Activated T-helper 1 cell treated with anti-CD3 and anti-CD28 coated beads, Interleukin-12 subunit alpha, Interleukin-12 subunit beta, Interleukin-2, Interleukin-4 antibody, amounts not matched to agents 30 ng/mL and 10 ng/mL and 1 ng/mL, durations not matched to agents 14 hours and 24 hours and 36 hours (primary cell): ENCODE measurements at places on chromosomes 12 and 14. TPM values are rescaled to one million over a fixed set of nuclear protein-coding genes. Genes with fewer than 3 reads are reported as not detected.

DNA sequence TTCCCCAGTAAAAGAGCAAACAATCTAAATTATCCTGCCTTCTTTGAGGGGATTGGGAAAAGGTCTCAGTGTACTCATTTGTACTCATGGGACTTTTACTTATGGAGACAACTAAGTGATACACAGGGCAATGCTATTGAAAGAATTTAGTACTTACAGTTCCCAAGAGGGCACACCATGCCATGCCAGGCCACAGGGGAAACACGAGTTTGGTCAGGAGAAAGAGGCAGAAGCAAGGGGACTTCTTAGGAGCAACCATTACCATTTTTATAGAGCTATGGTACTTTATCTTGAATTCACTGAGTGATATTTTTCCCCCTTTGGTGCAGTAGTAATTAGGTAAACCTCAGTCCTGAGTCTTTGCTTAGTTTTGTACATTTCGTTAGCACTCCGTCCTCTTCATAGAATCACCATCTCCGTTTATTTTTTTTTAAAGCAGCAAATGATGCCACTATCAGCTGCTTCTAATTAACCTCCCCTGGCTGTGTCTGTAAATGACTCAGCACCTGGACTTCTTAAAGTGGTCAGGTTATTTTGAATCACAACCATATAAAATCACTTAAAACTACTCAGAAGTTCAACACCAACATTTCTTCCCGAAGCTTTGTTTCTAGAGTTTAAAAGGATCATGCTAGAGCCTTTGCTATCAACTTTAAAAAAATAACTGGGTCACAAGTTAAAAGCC is 5.9 kb upstream of the WASHC3 start:
- DNase-seq: no peak

GRCh38 chr12:53950789-53951576 is 3.7 kb upstream of the HOXC12 start:
- no peak for DNase-seq

- no peak for DNase-seq
Measured at GRCh38 chr12:9607716-9608115, at the start of gene KLRB1. Gene KLRB1, minus strand, starts transcription at chr12:9607916. Its CDS starts 77 bp downstream, at chr12:9607839.

GRCh38 chr12:105948331-105948730 is 190.4 kb downstream of the NUAK1 start:
- DNase-seq: no peak

- no peak for DNase-seq
Measured at GRCh38 chr14:97946240-97946639, 1149.1 kb downstream of the VRK1 start.

DNA sequence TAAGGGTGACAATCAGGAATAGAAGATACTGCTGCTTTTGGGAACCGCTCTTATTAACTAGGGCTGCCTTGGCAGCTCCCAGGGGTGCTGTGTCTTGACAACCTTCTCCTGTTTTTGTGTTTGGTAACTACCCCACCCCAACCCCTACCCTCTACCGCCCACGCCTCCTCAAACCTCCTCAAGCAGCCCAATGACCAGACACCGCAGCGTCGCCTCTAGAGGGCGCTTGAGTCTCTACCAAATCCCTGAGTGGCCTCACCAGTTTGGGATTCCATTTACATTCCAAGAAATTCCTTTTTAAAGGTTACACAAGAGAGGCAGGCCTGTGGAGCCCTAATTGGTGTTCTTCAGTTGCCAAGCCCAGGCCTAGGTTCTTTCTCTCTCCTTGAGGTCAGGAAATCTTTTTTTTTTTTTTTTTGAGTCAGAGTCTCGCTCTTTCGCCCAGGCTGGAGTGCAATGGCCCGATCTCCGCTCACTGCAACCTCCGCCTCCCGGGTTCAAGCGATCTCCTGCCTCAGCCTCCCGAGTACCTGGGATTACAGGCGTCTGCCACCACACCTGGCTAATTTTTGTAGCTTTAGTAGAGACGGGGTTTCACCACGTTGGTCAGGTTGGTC is 72.4 kb upstream of the USP44 start:
- no peak for DNase-seq

DNA sequence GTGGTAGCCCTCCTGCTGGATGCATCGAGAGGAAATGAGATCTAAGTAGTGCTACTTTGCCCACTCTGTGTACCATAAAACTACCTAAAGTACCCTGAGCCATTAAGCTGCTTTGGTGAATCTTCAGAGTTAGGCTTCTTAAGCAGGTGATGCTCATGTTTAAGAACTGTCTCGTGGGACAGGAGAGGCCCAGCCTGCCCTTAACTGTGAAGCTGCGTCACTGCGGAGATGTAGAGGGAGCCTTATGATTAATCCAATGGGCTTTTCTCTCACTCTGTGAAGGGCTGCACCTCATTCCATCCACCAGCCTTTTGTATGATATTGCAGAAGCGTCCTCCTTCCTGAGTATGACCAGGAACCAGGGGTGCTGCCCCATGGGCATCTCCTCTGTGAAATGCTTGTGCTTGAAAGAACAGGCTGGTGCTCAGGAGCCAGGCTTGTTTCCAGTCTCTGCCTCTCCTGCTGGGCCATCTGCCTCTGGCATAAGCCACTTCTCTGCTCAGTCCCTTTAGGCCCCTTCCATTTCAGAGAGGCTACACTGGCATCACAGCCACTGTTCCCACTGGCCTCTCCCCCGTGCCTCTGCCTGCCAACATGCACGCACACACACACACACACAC is 6.8 kb upstream of the CCDC177 start:
- DNase-seq: no peak

- DNase-seq: no peak
Measured at GRCh38 chr12:117365049-117365616, 3.7 kb upstream of the NOS1 start.

The HOXC6 gene
- total RNA-seq: not detected in 2 replicates

The GAS2L3 gene
- 0.86 and 1.0 TPM in 2 replicates for total RNA-seq

The KRT2 gene
- total RNA-seq: not detected in 2 replicates

The LHX5 gene
- not detected in 2 replicates for total RNA-seq
